ENCODE measurements at places on chromosomes 6 and 20. TPM values are rescaled to one million over a fixed set of nuclear protein-coding genes. Genes with fewer than 3 reads are reported as not detected.

FAM184A gene
- 4.8 TPM for total RNA-seq

PRKN gene
- total RNA-seq = 0.57 TPM

FIG4 gene
- total RNA-seq = 12.0 TPM

SFTA2 gene
- not detected for total RNA-seq

SSTR4 gene
- total RNA-seq = not detected

UBR2 gene
- total RNA-seq = 23.1 TPM

RRAGD gene
- total RNA-seq = 9.4 TPM

KIF25 gene
- not detected for total RNA-seq

PARD6B gene
- 26.0 TPM for total RNA-seq

EYS gene
- not detected for total RNA-seq

ADGB gene
- not detected for total RNA-seq

RAD21L1 gene
- total RNA-seq = 0.63 TPM

RGS17 gene
- total RNA-seq = 8.7 TPM

ITCH gene
- 48.3 TPM for total RNA-seq

PKIB gene
- total RNA-seq = 23.7 TPM

PBX2 gene
- 45.4 TPM for total RNA-seq

APOM gene
- total RNA-seq = 0.18 TPM

CSTF1 gene
- 44.1 TPM for total RNA-seq

RALGAPA2 gene
- total RNA-seq = 5.9 TPM

LGSN gene
- not detected for total RNA-seq

DNA sequence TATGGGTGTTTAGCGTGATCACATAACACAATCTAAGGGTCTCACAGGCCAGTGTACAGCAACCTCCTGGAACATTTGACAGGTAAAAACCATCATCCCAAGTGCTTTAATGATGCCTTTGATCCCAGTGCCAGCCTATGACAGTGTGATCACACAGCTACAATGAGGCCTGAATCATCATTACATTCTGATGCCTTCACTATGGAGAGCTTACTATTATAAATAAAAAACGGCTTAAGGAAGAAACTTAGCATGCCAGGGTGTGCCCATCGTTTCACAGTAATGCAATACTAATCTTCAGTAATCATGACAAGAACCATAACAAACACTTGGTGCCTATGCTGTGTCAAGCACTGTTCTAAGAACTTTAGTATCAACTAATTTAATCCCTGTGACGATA is 11.4 kb downstream of the MAP7 start:
- DNase-seq = no peak

DNA sequence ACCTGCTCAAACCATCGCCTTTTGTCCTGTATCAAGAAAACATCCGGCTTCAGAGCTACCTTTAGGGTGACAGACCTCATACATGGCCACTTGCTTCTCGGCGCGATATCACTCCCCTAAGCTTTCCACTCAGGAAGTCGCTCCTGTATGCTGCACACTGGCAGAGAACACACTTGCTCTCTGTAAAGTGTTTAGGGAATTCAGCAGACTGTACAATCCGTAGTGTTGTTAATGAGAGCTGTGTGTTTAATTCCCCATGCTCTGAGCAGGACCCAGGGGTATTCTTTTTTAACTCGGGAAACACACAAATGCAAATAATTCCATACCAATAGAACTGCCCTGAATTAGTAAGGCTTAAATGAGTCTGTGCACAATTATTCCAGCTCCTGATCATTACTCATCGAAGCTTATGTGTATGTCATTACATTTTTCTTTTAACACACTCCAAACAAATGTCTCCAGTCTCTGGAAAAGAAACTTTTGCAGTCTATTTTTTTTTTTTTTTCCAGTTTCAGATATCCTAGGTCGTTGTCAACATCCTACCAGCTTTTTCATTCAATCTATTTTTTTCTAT is 338.7 kb upstream of the ARID1B start:
- DNase-seq = no peak

GRCh38 chr6:166334878-166335277 is 7.5 kb downstream of the SFT2D1 start:
- no peak for DNase-seq

DNA sequence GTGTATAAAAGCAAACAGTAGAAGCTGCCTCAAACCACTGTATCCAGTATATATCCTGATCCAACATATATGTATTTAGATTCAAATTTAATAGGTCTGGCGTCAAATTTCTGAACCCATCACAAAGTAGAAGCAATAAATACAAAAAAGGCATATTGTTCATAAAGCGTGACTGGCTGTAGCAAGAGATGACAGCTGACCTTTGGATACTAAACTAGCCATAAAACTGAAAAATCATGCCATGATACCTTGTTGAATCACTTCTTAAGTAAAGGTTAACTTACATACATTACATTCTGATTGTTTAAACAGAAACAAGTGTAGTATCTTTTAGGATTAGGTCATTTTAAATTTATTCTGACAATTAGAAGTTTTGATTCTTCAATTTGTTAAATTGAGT is 372.0 kb upstream of the FLRT3 start:
- DNase-seq = no peak

GRCh38 chr20:45892049-45892825 is 1.1 kb downstream of the CTSA start:
- DNase-seq = no peak

DNA sequence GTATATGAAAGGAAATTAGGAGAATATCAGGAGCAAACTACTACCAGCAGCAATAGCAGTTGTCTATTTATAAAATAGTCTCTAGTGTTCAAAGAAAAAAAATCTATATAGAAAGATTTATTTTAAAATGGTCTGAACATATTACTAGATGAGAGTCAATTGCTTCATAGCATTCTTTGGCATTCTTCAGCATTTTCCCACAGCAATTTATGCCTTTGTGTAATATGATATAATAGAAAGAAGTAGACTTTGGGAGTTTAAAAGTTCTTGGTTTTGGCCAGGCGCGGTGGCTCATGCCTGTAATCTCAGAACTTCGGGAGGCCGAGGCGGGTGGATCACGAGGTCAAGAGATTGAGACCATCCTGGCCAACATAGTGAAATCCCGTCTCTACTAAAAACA is 157.0 kb upstream of the PLN start:
- no peak for DNase-seq

- no peak for DNase-seq
Measured at GRCh38 chr6:41586252-41587007, 40.2 kb downstream of the FOXP4 start.

DNA sequence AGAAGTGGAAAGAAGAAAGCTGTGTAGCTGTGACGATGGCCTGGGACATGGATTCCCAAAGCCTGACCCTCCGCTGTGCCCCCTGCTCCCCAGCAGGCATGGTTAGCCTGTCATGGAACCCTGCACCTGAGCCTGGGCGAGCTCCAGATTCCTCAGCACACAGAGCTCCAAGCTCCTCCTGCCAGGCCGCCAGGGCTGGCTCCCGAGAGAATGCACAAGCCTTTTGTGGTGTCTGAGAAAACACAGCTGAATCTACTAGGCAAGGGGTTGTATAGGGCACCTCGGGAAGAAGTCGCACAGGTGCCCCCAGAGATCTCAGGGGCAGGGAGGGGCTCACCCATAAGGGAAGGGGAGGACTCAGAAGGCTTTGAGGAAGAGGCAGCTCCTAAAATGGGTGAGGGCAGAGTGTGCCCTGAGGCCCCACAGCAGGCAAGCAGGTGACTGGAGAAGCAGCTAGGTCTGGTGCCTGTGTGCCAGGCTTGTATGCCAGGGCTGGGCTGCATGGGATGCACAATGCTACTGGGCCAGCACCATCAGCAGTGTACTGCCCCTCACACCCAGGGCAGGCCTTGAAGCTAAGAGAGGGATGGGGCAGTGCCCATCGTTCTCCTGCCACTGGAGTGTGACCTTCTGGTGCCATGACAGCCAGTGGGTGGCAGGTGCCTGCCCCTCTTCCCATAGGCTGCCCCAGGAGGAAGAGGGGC is 64.3 kb upstream of the CD93 start:
- no peak for DNase-seq

DNA sequence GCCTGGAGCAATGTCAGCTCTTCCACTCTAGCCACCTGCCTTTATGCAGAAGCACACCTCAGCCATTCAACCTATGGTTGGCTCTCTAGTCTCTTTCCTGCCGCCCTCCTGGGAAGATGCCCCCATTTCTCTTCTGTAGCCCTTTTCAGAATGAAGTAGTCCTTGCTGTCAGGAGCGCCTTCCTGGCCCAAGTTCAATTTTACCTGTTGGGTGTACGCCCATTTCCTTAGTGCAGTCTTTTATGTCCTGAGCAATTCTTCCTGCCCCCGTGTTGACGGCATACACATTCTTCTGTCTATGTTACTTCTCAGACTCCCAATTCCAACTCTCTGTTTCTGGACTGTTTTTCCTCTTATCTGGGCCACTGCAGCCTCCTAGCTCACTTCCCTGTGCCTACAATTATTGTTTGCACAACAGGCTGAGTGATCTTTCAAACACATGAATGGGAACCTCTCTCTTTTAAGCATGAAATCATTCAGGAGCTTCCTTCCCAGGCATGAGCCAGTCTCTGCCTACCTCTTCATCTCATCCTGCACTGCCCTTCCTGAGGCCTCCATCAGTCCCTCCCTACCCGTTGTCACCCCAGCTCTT is 389.2 kb downstream of the CD83 start:
- no peak for DNase-seq

GRCh38 chr20:41534170-41534569 is 84.0 kb downstream of the CHD6 start:
- DNase-seq = no peak

- DNase-seq = no peak
Measured at GRCh38 chr6:160791981-160792418, 90.0 kb downstream of the PLG start.

GRCh38 chr20:47351643-47352331 is 4.7 kb downstream of the ZMYND8 start:
- DNase-seq = no peak

- DNase-seq = no peak
Measured at GRCh38 chr6:105714846-105715245, 312.0 kb upstream of the PREP start.

GRCh38 chr6:55713436-55713835 is 134.4 kb upstream of the HMGCLL1 start:
- peak; percentile 14 for DNase-seq

DNA sequence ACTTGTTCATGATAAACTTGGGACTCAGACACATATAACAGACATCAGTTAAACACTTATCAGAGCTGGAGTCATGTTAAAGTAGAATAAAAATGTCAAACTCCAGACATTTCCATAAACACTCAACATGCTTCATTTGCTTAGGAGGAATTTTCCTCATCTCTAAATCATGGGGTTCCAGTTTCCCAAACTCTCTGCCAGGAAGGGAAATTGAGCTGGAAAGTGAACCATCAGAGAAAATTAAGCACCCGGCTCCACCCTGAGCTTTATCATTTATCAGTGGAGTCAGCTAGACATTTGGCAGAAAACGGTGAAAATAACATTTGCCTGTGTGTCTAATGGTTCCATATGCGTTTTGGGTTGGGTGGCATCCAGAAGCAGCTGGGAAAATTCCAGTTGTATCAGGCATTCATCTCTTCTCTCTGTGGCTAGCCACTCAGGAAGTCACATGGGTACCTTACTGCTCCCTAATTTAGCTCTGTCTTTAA is 25.3 kb upstream of the ZNFX1 start:
- no peak for DNase-seq

DNA sequence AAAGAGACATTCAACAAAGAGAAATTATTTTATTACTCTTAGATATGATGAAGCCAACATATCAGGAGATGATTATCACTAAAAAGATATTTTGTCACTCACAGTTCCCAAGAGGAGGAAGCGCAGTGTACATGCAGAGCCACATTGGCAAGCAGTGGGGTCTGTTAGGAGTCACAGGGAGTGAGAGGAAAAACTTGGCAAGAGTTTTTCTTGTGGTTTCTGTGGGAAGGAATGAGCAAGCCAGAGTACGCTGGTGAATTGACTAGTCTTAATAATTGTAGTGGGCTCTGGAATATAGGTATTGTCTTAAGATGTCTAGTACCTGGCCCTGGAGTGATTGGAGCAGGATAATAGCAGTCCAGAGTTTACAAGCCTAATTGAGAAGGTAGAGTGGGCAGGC is 1095.2 kb downstream of the GRIK2 start:
- DNase-seq = no peak

DNA sequence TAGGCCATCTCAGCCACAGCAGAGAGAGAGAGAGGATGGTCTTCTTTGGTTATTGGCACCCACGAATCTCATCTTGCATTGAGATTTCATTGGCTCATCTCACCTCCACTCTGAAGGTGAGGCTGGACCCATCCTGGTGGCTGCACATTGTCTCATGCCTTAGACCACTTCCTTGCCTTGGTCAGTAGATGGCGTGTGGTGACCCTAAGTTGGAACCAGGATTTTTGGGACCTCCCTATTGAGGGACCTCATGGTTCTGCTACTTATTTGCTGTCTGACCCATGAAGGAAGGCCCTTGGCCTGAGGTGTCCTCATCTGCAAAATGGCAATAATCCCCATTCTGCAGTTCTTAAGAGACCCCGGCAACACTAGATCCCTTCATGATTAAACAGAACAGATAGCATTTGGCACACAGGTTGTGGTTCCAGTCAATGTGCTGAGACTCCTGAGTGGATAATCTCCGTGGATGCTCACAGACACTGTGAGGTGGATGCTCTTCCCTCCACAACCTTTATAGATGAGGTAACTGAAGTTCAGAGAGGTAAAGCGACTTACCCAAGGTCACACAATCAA is 21.5 kb upstream of the AAR2 start:
- DNase-seq = peak; percentile 18

- DNase-seq = no peak
Measured at GRCh38 chr6:38901802-38902522, 146.6 kb upstream of the GLP1R start.

DNA sequence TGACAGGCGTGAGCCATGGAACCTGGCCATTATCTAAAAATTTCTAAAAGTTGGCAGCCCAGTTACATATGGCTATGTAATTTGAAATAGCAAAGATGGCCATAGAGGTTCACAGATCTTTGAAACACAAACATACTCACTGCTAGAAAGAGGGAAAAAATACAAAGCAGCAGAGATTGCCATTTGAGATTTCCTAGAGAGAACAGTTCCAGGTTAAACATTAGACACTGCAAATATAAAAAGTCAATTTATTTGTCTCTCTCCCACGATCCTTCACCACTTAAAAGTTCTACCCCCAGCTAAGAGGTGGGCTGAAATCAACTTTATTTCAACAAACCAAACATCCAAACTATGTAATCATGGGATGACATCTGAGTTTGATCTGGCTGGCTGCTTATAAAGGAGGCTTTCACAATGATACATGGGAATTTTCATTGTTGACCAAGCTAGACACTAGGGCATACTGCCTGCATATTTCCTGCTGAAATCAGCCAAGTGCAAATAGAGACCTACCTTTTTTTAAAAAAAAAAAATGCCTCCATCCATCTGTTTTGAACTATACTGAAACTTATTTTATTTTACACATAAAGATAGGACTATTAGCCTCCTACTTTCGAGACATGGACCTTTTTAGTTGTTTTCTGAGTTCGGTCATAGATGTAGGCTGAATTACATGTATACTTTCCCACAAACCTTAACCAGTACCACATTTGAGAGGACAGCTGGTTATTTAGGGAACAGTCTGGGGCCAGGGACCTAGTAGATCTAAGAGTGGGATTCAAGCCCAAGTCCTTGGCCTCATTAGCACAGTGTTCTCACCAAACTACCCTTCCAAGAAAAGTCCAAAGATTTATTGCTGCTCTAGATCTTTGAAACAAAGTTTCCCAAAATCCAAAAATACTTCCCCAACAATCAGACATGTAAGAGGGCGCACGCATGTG is 16.6 kb downstream of the DCDC2 start:
- DNase-seq = peak; percentile 25

GRCh38 chr6:100775667-100776066 is 105.5 kb downstream of the ASCC3 start:
- no peak for DNase-seq

- peak; percentile 65 for DNase-seq
Measured at GRCh38 chr6:41306187-41306854, 19.8 kb upstream of the TREM1 start.

- peak; percentile 47 for DNase-seq
Measured at GRCh38 chr6:41497994-41498393, 48.2 kb upstream of the FOXP4 start.
